ENCODE measurements at places on chromosomes 11 and 22. TPM values are rescaled to one million over a fixed set of nuclear protein-coding genes. Genes with fewer than 3 reads are reported as not detected.
A peak's percentile ranks its signal among the peaks of the same experiment; 100 is the strongest.

Gene CCDC88B
- 1.8 TPM for total RNA-seq

DNA sequence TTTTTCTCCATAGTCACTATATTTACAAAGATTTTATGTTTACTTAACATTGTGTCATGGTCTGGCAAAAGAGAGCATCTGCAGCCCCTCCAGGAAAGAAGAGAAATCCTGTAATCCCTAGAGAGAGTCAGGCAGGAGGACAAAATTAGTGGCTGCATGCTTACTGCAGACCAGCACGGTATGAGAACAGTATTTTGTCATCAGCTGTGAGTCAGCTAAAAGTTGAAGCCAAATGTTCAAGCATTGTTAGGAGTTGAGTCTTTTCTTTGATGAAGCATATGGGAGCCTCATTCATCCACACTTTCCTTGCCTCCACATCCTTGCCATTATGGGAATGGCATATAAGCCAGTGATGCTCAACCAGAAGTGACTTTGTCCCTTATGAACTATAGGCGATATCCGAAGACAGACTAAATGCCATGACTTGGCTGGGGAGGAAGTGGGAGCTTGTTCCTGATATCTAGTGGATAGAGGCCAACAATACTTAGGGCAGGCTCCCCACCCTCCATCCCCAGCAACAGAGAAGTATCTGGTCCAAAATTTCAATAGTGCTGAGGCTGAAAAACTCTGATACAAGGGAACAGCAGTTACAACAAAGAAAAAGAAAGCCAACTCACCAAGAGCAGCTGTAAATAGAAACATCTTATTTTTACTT lies 112.0 kb upstream of the OR5AK2 start:
- peak; percentile 72 for DNase-seq

DNA sequence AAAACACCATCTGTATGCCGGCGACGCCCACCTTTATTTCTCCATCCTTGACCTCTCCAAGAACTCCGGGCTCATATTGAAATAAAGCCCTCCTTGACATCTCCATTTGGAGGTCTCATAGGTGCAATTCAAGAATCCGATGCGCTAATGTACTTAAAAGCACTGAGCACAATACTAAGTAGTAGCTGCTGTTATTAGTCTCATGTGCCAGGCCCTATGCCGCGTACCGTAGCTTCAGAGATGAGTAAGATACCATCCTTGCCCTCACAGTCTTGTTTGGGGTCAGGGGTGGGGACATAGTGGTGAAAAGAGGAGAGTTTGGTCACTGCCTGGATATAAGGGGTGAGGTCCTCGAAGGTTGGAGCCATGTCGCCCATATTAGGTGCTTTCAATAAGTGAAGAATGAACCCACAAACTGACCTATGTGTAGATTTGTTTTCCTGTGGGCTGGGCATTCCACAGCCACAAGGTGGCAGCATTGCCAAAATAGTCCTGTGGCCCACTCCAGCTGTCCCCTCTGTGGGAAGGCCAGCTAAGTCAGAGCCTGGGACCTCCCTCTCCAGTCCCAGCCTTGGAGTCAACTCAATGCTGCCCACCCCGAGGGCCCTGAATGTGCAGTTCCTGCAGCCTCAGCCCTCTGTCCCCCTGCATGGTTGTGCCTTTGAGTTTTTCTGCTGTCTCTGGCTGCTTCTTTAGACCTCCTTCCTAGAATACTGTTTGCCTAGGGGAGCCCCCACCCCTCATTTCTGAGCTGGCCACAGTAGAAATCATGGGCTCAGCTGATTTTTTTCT lies 6.5 kb downstream of the DCPS start:
- DNase-seq, result peak; percentile 83

Gene OR10D3
- total RNA-seq, result not detected

Gene SERPIND1
- not detected for total RNA-seq

Gene RBM7
- total RNA-seq, result 58.3 TPM

Gene OR6T1
- not detected for total RNA-seq

DNA sequence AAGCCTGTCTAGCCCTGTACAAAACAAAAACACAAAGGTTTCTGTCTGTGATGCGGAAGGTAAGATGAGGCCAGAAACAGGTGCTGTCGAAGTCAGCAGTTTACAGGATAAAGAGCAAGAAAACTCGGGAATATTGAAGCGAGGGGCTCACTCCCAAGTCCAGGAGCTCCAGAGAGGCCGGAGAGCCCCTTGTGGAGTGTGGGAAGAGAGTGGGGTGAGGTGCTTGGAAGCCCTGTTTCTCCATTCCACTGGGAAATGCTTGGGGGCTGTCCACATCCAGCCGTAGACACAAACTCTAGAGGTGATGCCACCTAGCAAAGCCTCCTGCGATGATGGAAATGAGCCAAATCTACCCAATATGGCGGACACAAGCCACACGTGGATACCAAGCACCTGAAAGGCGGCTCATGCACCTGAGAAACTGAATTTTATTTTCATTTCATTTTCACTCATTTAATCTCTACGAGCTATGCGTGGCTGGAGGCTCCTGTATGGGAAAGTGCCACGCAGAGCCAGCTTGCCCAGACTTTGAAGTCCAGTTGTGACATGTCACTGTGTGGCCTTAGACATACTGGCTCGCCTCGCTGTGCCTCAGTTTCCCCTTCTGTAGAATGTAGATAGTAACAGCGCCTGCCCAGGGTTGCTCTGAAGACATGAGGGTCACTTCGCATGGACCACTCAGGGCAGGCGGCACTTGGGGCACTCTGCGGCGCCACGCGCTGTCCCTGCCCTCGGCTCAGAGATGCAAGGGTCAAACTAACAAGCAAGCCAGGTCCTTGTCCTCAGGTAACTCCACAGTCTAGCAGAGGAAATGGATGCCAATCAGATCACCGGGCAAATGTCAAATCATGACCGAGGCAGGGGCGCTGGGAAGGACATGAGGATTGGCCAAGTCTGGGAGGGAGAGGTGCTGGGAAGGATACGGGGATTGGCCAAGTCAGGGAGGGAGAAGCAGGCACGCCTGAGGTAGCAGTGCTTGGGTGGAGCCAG lies 684.7 kb downstream of the TBC1D22A start:
- DNase-seq, result no peak

DNA sequence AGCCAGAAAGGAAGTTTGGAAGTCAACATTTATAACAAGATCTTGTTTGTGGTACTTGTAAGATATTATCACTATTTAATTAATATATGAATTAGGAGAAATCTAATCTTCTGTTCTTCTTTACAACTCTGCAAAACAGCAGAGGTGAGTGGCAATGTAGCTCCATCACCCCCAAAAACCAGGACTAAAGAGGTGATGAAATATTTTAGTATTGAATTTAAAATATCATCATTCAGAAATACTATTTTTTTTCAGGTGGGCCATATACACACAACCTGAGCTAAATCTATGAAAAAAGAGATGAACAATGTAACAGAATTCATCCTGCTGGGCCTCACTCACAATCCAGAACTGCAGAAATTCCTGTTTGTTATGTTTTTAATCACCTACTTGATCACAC lies at the start of gene OR4C45:
Gene OR4C45 (plus strand): TSS at position 301 of the 400 bp plus-strand sequence.
- DNase-seq, result no peak

DNA sequence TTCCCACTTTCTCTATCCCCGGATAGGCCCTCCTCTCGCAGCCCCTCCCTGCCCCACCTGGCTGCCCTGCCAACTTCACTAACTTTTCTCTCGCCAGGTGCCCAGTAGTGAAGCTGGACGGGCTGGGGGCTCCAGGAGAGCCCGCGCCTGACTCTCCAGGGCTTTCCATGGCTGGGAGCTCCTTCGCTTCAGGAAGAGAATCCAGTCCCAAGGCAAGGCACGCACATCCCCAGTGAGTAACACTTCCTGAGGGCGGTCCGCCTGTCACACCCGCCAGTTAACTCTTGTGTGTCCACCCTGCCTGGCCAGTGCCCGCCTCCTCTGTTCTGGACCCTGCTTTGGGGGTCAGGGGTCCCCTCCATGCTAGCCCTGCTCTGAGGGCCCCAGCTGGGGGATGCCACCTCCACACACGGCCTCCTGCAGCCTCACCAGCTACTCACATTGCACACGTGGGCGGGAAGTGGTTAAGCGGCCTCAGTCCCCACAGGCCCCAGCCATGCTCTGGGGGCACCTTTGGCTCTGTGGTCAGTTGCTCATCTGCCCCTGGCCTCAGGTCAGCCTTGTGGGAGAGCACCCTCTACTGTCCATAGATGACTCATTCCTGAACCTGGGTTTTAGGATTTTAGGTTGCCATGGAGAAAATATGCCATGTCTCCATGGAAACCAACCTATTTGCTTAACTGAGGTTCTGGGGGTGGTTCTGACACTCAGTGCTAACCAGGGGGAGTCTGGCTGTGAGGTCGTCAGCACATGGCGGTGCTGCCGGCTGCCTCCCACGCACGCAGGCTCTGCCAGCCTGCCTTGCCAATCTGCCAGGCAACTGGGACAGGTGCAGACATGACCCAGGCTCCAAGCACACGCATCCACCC lies at the start of gene RIN1:
Gene RIN1 (minus strand): TSS at position 201 of the 869 bp plus-strand sequence. CDS start 32 bp downstream, at position 169.
- DNase-seq, result peak; percentile 98

DNA sequence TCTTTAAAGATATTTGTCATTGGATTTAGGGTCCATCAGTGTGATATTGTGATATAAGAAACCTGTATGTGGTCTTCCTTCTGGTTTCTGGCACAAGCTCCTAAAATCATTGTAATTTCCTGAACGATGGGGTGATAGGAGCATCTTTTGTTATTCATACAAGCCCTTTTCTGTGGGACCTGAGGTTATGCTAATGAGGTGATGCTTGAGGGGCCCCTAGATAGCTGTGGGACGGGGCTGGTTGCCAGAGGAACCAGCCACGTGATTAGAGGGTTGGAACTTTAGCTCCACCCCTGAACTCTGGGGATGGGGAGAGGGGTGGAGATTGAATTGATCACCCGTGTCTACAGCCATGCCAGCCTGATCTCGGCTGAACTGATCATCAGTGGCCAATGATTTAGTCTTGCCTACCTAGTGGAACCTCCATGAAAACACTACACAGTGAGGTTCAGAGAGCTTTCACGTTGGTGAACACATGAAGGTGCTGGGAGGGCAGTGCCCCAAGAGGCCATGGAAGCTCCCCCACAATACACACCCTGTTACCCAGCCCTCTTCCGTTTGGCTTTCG lies 62.8 kb downstream of the BCR start:
- no peak for DNase-seq

DNA sequence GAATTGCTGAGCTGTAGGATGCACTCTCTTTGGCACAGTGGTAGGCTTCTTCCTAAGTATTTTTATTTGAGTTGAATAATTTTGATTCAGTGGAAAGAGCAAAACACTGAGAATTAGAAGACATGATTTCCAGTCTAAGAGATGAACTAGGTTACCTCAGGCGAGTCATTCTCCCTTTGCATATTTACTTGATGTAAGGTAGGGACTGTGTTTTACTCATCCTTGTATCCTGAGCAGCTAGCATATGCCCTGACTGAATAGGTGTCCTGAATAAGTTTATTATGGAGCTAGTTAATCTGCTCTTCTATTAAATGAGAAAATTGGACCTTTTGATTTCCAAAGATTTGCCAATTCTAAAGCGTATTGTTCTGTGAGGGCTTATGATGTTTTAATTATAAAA lies 50.7 kb downstream of the STIM1 start:
- peak; percentile 28 for DNase-seq

GRCh38 chr11:85762226-85762625 lies 48.7 kb downstream of the SYTL2 start:
- DNase-seq, result peak; percentile 29

- DNase-seq, result peak; percentile 50
Measured at GRCh38 chr22:31625661-31626426, 36.2 kb downstream of the PISD start.

Gene CNTF
- 3.9 TPM for total RNA-seq

Gene CAPN1
- total RNA-seq, result 127 TPM

GRCh38 chr22:31206896-31207687 lies 5.0 kb upstream of the LIMK2 start:
- DNase-seq, result no peak

GRCh38 chr22:26474682-26475081 lies 8.9 kb downstream of the HPS4 start:
- peak; percentile 21 for DNase-seq

Gene GTPBP1
- 26.9 TPM for total RNA-seq

DNA sequence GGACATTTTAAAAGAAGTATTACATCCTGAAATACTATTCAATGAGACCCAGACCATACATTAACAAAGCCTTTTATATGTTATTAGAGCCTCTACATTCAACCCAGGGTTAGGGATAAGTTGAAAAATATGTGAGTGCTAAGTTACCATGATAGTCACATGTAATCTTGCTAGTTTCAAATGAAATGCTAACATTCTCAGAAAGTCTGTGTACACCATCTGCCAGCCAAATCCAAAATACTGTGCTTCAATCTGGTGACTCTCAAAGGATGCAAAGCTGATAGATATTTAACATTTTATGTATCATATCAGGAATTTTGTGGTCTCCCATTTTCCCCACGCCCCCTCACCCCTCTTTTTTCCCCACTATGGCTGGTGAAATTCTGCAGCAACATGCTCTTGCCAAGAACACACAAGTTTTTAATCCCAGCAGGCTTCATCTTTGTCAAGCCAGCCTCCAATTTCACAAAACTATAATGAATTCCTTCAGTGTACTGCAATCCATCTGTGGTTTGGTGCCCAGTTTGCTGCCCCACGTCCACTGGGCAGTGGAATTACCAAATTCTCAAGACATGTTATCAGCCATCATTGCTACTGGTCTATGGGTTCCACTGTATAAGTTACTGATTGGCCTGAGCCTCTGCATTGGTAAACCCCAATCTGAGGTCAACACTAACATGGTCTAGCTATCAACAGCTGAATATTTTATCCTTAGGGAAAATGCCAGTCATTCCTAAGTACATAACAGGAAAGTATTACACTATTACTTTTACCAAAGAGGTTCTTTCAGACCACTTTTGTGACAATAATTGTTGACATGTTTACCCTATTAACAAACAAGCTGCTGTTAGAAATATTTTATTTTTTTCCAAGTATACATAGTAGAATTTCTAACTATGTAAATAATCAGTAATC lies 1.5 kb upstream of the PICALM start:
- DNase-seq, result peak; percentile 38

- no peak for DNase-seq
Measured at GRCh38 chr11:112617977-112618826, 343.0 kb upstream of the NCAM1 start.

GRCh38 chr11:9646324-9646723 lies 17.6 kb upstream of the SWAP70 start:
- DNase-seq, result no peak

- DNase-seq, result peak; percentile 66
Measured at GRCh38 chr11:116888024-116888423, 50.6 kb upstream of the APOA1 start.

Gene IGSF9B
- not detected for total RNA-seq

GRCh38 chr11:4118107-4118506 lies 23.5 kb downstream of the RRM1 start:
- peak; percentile 87 for DNase-seq

DNA sequence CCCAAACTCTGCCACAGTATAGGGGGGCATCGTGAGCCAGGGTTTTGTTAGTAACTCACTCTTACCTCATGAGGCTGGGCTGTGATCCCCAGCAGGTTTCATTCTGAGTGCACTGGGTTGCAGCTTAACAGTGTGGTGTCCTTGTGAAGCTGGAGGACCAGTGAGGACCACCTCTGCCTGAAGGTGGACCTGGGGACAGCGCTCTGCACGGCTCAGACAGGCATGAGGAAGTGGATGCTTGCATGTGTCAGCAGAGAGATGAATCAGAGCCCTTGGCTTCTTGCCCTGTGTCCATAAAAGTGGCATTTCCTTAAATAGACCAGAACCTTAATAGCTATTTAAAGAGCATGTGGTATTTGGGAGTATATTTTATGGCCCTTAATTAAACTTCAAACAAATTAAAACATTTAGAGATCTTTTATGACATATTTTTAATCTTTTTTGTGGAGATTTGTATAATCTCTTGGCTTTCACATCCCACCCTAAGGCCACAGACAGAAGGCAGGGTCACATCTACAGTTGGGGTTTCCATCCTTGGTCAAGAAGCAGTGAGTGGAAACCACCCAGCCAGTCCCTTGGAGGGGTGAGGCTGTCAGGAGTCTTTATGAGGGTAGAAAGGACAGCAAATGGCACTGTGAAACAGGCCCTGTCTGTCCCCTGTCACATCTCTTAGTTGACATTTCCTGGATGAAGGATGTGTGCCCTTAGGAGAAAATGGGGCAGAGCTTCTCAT lies 24.8 kb upstream of the ADORA2A start:
- DNase-seq, result peak; percentile 92

Measured in GM23248 (cell line).